ENCODE measurements at places on chromosomes 6 and 20.

- no peak for DNase-seq
Observed at GRCh38 chr6:24191346-24191745, 65.3 kb downstream of the NRSN1 start.

DNA sequence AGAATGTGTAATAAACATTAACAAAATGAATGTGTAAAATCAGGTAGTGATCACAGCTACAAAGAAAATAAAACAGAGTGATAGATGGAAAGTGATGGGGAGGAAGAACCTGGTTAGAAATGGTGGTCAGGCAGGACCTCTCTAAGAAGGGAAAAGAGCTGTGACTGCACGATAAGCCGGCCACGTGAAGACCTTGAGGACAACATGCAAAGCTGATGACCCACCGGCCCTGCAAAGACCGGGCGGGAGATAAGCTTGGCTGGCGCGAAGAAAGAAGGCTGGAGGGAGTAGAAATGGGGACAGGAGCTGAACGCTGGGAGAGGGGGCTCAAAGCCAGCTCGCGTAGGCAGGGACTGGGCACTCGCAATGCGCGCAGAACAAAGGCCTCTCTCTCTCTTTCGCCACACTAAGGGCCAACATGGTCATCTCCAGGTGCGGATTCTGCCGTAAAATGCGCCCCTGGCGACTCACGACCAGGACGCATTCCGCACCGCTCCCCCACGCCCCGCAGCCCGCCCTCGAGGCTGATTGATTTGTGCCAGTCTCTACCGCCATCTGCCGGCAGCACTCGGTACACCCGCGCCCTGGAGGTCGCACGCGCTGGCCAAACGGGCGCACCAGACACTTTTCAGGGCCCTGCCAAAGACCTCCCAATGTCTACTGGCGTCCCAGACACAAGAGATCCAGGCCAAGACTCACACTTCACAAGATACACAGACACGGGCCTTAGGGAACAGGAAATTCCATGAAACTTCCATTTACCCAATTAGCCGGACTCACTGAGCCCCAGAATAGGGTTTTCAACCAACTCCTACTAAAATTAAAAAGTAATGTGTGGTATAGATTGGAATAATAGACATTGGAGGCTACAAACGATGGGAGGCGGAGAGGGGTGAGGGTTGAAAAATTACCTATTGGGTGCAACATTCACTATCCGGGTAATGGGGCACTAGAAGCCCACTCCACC is 9.4 kb downstream of the DEFB132 start:
- peak; percentile 73 for DNase-seq

DNA sequence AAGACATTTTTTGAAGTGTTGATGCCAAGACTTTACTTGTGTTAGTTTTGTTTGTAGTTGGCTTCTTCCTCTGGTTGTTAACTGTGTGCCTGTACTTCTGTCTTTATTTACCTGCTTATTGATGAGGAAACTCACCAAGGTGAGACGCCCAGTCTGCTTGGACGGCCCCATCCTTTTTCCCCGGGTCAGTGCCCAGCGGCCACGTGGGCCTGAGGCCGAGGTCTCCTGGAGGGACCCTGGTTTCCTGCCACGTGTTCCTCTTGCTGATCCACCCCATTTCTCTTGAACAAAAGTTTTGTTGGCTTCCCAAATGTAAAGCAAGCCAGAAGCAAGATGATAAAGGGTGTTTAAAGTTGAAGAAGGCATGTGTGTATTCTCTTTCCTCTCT is 24.8 kb downstream of the DUSP22 start:
- DNase-seq, result no peak

DNA sequence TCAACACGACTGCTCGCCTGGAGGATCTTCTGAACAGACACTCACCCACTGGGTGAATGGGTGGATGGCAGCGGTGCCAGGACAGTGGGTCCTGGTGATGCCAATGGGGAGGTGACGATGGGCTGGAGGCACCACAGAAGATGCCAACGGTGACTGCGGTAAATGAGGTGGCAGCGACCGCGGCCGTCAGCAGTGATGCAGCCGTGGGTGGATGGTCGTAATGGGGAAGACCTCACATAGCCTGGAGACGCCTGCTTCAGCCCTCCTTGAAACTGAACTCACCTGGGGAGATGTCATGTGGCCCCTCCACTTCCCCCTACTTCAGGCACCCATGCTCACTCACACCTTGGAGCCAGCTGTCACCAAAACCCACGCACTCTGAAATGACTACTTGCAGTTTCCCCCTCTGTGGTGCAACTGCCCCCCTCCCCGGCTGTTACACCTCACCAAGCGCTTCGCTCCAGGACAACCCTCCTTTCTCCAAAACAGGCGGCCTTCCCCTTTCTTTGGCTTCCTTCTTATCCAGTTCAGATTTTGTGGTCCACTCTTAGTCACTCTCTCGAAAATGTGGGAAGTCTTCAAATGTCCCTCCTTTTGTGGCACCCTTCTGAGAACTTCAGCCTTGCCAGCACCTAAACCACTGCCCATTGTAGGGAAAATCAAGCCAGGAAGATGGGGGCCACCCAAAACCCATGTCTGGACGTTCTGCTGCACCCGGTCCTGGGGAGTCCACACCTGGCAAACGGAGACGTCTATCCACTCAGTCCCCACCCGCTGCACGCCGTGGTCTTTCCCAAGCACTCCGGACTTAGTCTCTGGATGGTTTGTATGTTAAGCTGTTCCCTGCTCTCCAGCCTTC is 10.4 kb upstream of the ABHD16B start:
- no peak for DNase-seq

- DNase-seq, result no peak
Observed at GRCh38 chr6:74075323-74075722, 379.3 kb downstream of the CD109 start.

GRCh38 chr20:54221353-54221752 is 13.5 kb downstream of the PFDN4 start:
- DNase-seq, result no peak

- DNase-seq, result peak; percentile 1
Observed at GRCh38 chr20:33554914-33555420, 65.1 kb downstream of the CBFA2T2 start.

- no peak for DNase-seq
Observed at GRCh38 chr20:1568163-1568490, 10.6 kb upstream of the SIRPD start.

- DNase-seq, result no peak
Observed at GRCh38 chr20:8218861-8219260, 86.8 kb downstream of the PLCB1 start.

DNA sequence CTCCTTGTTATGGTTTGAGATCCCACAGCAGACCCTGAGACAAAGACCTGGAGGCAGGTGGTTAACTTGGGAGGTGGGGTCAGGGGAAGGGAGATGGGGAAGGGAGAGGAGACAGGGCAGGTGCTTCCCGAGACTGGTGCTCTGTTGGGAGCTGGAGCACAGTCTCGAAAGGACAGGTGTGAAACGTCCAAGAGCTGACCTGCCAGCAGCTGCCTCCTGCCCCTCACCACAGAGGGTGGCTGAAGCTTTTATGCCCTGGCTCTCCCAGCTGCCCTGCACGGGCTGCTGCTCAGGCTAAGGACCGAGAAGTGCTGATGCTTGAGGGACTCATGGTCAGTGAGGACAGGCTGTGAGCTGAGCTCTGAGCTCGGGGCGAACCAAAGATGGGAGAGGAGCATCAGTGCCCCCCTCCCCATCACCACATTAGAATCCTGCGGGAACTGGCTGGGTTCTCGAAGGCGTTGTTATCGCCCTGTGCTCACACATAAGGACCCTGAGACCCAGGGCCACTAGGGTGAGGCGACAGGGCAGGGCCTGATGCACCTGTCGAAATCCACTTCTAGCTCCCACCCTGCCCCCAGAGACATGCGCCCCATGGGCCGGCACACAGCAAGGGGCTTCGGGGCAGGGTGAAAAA is 25.3 kb upstream of the CD93 start:
- DNase-seq, result no peak

GRCh38 chr20:38426006-38426897 is 8.9 kb downstream of the SNHG17 start:
- no peak for DNase-seq

DNA sequence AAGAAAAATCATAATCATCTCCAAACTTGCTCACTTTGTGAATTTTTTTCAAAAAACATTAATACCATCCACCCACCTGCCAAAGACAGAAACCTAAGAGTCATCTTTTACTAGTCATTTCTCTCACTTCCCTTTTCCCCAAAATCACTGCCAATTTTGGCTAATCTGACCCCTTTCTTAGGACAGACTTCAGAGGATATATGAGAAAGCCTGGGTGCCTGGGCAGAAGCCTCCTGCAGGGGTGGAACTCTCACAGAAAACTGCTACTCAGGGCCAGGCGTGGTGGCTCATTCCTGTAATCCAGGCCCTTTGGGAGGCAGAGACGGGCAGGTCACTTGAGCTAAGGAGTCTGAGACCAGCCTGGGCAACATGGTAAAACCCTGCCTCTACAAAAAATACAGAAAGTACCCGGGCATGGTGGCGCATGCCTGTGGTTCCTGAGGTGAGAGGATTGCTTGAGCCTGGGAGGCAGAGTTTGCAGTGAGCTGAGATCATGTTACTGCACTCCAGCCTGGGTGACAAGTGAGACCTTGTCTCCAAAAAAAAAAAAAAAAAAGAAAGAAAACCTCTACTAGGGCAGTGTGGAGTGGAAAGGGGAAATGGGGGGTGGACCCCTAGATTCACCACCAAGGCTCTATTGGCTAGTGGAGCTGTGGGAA is 3.8 kb downstream of the DEK start:
- DNase-seq, result no peak

GRCh38 chr20:46970937-46971630 is 76.4 kb downstream of the EYA2 start:
- no peak for DNase-seq

GRCh38 chr20:4135385-4136077 is 120.2 kb upstream of the RNF24 start:
- no peak for DNase-seq

GRCh38 chr6:147949981-147950622 is 392.5 kb upstream of the SASH1 start:
- no peak for DNase-seq

- no peak for DNase-seq
Observed at GRCh38 chr6:38194282-38194572, 374.7 kb downstream of the ZFAND3 start.

DNA sequence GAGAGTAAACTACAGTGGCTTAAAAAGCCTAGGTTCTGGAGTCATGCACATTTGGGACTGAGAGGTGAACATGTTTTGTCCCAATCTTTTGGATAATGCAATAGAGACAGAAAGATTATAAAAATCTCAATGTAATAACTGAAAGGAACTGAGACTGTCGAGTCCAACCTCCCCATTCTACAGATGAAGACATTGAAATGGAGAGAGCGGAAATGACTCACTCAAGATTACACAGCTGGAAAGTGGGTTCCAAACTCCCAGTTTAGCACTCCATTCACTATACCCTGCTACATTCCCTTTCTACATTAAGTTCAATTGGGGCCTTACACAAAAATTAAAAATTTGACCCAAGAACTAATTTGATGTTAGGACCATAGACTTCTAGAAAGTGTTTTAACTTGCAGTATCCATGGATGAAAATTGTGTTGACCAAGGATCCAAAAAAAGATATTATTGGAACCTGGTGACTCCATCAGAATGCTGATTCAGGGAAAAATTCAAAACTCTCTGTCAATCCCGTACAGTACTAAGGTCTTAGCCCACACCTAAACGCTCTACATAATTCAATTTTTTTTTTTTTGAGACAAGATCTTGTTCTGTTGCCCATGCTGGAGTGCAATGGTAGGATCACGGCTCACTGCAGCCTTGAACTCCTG is 1.5 kb upstream of the ILRUN start:
- DNase-seq, result no peak

GRCh38 chr6:56706981-56707726 is 64.5 kb upstream of the DST start:
- DNase-seq, result no peak

GRCh38 chr6:127842562-127842961 is 58.3 kb downstream of the THEMIS start:
- no peak for DNase-seq

DNA sequence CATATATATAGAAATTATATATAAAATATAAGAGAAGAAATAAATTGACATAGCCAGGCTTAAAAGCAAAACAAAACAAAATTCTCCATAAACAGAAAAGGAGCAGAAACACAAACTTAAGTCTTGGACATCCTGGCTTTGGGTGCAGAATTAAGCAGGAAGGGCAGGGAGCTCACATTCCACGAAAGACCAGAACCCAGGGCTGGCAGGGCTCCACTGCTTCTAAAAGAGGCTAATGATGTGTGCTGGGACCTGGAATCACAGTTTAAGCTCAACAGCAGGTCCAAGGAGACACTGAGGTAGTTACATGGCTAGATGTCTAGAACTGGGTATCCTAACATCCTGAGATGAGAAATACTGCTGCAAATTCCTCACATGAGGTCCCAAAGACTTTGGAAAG is 210.3 kb downstream of the WDR27 start:
- DNase-seq, result no peak

DNA sequence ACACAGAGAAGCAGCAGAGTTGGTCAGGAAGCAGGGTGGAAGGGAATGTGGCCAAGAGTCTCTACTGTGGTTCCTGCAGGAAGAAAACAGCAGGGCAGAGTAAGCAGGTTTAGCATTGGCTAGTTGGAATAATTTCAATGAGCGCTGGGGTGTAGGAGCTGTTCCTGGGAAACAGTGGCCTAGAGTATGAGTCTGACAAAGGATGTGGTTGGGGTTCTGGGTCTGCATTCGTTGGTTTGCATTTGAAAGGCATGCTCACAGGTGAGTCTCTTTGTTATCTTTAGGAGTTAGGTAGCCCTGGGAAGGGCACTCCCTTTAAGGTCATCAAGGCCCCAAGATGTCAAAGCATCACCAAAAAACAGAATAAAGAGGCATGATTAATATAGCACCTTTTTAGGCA is 911.6 kb upstream of the SLC35B3 start:
- no peak for DNase-seq

- no peak for DNase-seq
Observed at GRCh38 chr20:32920530-32921298, 62.0 kb downstream of the EFCAB8 start.

- DNase-seq, result no peak
Observed at GRCh38 chr6:169162249-169162648, 91.4 kb downstream of the THBS2 start.

DNA sequence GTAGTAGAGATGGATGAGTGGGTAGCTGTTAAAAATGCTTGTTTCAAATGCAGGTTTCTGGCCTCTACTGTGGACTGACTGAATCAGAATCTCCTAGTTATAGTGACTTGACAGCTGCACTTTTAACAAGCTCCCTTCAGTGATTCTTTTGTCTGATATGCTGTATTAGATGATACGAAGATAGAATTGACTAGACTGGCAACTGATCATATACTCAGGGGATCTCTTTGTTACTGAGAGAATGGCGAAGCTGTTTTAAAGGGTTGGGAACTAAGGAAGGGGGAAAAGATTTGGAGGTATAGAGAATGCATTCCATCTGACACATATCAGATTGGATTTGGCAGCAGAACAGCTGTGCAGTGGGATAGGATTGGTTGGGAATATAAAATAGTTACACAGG is 7.0 kb downstream of the ENPP4 start:
- no peak for DNase-seq

GRCh38 chr6:11432713-11433450 is 104.7 kb upstream of the TMEM170B start:
- no peak for DNase-seq

DNA sequence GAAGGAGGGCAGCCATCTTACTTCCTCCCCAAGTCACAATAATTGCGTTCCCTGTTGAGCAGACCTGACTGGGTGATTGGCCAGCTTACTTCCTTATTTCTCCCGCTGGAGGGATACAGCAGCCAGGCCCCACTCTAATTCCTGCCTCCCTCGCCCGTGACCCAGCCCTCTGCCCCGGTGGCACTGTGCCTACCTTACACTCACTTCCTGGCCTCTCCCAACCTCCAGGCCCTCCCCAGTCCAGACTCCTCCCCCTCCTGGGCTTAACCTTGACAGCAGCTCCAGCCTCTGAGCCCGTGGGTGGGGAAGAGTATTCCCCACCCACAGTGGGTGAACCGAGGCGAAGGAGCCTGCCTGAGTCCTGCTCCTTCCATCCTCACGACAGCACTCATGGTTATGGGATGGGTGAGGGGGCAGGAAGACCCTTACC is 3.0 kb downstream of the BAK1 start:
- no peak for DNase-seq
